ENCODE measurements at places on chromosomes 2 and 18. TPM values are rescaled to one million over a fixed set of nuclear protein-coding genes. Genes with fewer than 3 reads are reported as not detected.

The DPP10 gene
- total RNA-seq = not detected

- ATAC-seq = no peak
Measured at GRCh38 chr2:227545990-227546389, 52.7 kb upstream of the SCYGR2 start.

DNA sequence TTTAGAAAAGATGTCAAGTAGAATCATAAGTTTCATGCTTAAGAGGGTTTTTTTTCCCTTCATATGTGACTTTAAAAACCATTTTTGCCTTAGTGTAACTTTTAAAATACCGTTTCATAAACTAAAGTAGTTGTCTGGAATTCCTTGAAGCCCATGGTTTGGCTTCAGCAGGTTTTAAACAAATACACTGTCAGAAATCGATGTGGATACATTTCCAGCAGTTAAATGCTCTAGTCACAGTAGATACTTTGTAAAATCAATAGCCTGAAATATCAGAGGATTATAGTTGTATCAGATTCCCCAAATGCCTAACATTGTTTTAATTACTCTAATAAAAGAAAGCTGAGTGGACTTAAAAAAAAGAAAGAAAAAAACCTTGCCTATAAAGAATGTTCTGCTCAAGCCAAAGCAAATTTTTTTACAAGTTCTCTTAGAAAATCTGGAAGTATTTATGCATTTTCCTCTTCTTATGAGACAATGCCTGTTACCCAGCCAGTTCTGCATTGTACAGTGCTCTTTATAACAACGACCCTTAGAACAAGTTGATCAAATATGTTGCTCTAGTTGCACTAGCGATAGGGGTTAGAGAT is 260.5 kb downstream of the LTBP1 start:
- no peak for ATAC-seq

DNA sequence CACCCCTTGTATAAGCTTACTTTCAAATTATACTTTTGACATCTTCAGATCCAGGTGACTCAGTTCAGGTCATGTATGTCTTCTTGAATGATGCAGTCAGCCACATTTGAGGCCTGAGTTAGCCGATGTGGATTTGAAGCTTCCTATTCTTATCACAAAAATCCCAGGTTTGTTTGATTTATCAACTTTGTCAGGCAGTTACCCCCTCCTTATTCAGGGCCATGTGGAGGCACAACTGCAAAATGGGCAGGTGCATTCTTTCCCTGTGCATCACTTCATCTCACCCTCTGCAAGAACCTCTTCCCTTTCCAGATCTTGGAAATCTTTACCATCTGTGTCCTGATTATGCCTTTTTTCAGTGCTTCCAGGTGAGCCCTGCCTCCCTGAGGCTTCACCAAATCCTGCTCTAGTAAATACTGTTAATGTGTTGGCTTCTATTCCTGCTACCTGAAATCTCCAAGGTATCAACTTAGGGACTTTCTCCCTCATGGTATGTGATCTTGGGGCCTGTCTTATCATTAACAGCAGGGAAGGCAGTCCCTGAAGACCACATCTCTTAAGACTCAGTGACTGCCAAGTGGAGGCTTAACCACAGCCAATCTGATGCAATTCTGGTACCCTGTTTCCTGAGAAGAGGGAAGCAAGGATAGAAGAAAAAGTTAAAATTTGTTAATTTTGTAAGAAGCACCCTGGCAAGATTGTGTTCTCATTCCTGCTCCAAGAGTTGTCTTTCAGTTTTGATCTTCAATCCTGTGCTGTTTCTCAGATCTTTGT is 9.4 kb upstream of the ARHGAP28 start:
- ATAC-seq = no peak

DNA sequence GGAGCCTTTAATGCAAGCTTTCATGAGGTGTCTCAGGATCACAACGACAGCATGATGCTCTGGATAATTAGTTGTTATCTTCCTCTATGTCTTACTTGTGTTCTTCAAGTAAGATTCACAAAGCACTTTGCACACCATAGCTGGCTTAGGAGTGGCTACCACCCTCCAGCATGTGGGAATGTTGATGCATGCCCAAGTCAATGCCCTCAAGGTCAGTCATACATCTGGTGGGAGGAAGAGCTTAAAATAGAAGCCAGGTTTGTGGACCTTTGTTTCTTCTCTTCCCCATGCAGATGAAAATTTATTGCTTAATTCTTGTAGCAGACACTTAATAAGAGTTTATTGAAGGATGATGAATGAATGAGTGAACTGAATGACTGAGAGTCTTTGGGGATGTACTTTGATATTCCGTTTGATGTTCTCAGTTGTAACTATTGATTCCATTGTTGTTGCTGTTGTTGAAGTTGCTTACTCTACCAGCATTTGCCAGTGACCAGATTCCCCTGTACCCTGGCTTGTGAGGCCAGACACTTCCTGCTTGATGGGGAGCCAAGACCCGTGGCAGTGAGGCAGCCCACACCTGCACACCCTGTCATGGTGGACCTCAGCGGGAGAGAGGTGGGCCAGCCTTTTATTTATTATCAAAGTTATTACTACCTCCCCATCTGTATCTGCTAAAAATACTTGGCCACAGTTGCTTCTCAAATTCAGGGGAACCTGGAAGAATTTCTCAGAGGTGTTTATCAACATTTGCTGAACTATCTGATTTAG is 137.8 kb downstream of the LAMA3 start:
- ATAC-seq = no peak

DNA sequence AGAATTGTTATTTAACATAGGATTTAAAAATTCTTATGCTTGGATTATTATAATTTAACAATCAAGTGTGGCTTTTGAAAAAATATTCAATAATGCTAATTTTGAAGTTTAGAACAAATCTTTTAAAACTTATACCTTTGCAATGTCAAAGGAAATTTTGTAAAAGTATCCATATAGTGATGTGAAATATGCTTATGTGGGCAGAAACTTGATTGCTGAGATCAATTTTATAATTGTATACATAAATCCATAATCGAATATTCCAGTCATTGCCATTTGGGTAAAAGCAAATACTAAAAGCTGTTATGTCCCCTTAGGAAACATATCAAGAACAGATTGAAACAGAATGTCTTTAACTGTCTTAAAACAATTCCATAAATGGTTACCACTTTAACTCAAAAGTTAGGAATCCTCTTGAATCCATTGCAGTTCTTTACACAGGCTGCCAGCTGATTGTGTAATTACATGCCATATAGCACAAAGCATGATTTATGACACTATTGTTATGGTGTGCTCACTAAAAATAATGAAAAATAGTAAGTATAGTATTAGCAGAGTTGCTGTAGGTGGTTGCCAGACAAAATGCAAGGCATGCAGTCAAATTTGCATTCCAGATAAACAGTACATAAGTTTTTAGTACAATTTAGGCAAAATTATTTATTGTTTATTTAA is 24.2 kb downstream of the PLCL1 start:
- no peak for ATAC-seq

- ATAC-seq = no peak
Measured at GRCh38 chr2:37984176-37984575, 59.1 kb downstream of the RMDN2 start.

The C2orf15 gene
- total RNA-seq = 1.9 TPM

Measured in activated T-helper 17 cell treated with anti-CD3 and anti-CD28 coated beads, Interleukin-2, amount 50 U/mL, for 72 hours (primary cell).